ENCODE measurements at places on chromosomes 6 and 20. TPM values are rescaled to one million over a fixed set of nuclear protein-coding genes. Genes with fewer than 3 reads are reported as not detected.

PBOV1 gene
- total RNA-seq, result not detected

MRAP2 gene
- 2.9 TPM for total RNA-seq

ZNF831 gene
- total RNA-seq, result not detected

LRRN4 gene
- total RNA-seq, result 3.1 TPM

PRSS35 gene
- total RNA-seq, result not detected

TRERF1 gene
- total RNA-seq, result 10.9 TPM

HINT3 gene
- 9.7 TPM for total RNA-seq

KHDC1L gene
- 0.21 TPM for total RNA-seq

GPR31 gene
- total RNA-seq, result not detected

FERMT1 gene
- total RNA-seq, result 276 TPM

HRH3 gene
- total RNA-seq, result not detected
